ENCODE measurements at places on chromosomes 6 and 20. TPM values are rescaled to one million over a fixed set of nuclear protein-coding genes. Genes with fewer than 3 reads are reported as not detected.
A peak's percentile ranks its signal among the peaks of the same experiment; 100 is the strongest.

The DACT2 gene
- 2.4 TPM for total RNA-seq

- no peak for DNase-seq
These were observed 5.1 kb downstream of the TMEM151B start for GRCh38 chr6:44275271-44275748.

- DNase-seq: no peak
These were observed 35.5 kb upstream of the AFDN start for GRCh38 chr6:167791091-167791779.

- peak; percentile 58 for DNase-seq
These were observed 118.9 kb downstream of the ARMC2 start for GRCh38 chr6:108966855-108967755.

DNA sequence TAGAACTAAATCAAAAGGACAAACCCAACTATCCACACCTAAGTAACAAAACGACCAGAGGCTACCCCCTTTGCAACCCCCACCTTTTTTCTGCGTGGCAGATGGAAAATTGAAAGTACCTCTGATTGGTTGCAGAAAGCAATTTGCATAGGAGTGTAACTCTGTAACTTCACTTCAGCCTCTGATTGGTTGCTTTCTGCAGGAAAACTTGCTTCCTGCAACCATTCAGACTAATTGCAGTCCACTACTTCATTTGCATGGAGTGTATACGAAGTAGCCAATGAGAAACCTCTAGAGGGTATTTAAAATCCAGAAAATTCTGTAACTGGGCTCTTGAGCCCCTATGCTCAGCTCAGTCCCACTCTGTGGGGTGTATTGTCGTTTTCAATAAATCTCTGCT, 129.1 kb upstream of the OLIG3 start:
- no peak for DNase-seq

DNA sequence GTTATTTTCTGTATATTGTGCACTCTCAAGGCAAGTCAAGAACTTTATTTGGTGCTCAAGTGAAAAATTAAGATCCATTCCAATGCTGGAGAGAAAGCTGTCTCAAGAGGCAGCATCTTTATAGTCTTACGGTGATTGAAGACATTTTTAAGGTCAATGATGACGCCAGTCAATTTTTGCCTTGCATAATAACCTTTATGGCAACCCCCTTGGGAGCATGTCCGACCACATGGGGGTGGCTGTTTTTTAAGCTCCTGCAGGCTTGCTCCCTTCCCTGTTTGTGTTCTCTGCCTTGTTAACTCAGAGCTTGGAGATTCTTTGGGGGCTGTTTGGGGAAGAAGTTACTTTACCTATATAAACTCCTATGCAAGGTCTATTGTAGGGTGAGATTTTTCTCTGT, 109.6 kb upstream of the FERMT1 start:
- no peak for DNase-seq

The LRRN4 gene
- not detected for total RNA-seq

The SEL1L2 gene
- not detected for total RNA-seq

DNA sequence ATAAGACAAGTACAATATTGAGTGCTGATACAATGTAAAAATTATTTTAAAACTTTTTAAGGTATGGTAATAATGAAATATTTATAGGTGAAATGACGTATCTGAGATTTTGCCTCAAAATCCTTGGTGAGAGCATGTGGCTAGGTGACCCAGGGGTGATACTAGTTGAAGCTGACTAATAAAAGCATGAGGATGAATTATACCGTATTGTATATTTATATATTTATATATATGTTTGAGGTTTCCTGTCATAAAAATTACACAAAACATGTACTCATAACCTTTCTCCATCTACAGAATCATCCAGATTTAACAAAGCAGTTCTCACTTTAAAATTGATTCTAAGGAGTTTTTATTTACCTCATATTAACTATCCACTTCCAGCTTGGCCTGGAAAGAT, 358.1 kb downstream of the CDKAL1 start:
- no peak for DNase-seq

Measured in tongue (tissue), 3 donors.